ENCODE measurements at places on chromosomes 12 and 14.
A peak's percentile ranks its signal among the peaks of the same experiment; 100 is the strongest.

GRCh38 chr12:47939009-47939601 lies 24.3 kb upstream of the TMEM106C start:
- no peak for DNase-seq

GRCh38 chr12:67599691-67600090 lies 48.9 kb upstream of the DYRK2 start:
- DNase-seq = no peak

- DNase-seq = no peak
These were observed 11.7 kb downstream of the CINP start for GRCh38 chr14:102351023-102351422.

DNA sequence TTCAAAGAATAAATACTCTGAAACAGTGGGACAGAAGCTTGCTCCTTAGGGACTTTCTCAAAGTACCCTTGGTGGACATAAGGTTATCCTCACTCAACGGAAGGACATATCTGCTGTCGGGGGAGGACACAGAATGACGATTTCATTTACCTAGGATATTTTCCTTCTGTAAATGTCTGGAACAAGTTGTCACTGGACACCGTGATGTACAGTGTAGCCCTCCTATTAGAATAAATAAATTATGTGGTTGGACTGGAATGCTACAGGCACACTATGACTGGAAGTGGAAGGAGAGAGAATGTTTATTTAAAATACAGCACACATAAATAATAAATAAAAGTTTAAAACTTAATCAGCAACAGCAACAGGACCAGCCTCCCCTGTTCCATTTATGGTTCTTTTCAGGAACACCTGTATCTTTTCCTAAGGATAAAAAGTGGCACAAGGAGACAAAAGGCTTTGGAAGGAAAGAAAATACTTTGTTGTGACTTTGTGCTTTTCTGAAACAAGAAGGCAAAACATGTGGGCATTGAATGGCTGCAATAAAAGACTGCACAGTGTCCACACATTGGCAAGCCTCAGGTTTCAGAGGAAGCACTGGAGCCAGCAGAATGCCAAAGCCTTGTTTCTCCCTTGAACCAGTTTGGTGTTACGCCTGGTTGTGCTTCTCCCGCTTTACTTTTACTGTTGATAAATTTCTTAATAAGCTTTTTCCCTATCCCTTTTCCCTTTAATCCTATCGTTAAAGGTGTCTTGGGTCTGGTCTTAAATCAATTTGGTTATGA lies 36.8 kb downstream of the FGD4 start:
- peak; percentile 77 for DNase-seq

GRCh38 chr14:49863487-49864281 lies 11.1 kb upstream of the NEMF start:
- DNase-seq = peak; percentile 30

- peak; percentile 29 for DNase-seq
These were observed 206.4 kb downstream of the ERC1 start for GRCh38 chr12:1197264-1198018.

GRCh38 chr12:5923043-5923605 lies 21.9 kb downstream of the ANO2 start:
- no peak for DNase-seq

- no peak for DNase-seq
These were observed 29.9 kb downstream of the PPFIBP1 start for GRCh38 chr12:27553941-27554340.

- DNase-seq = no peak
These were observed 14.7 kb upstream of the KRT86 start for GRCh38 chr12:52259657-52260243.

- peak; percentile 17 for DNase-seq
These were observed 46.4 kb downstream of the RESF1 start for GRCh38 chr12:32005496-32006125.

DNA sequence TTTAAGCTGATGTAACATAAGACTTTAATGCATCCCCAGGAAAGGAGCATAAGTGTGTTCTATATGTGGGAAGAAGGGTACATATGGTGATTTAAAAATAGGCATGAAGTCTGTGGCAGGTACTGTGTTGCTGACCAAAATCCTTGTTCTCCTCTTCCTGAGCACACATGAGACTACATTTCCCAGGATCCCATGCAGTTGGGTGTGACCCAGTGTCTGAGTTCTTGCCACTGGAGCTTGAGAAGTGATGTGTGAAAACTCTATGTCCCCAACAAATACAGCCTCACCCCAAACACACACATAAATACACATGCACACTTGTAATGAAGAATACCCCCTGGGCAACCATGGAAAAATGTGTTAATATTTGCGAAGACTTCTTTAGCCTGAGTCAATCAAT lies 8.5 kb upstream of the SMIM10L1 start:
- DNase-seq = peak; percentile 14

DNA sequence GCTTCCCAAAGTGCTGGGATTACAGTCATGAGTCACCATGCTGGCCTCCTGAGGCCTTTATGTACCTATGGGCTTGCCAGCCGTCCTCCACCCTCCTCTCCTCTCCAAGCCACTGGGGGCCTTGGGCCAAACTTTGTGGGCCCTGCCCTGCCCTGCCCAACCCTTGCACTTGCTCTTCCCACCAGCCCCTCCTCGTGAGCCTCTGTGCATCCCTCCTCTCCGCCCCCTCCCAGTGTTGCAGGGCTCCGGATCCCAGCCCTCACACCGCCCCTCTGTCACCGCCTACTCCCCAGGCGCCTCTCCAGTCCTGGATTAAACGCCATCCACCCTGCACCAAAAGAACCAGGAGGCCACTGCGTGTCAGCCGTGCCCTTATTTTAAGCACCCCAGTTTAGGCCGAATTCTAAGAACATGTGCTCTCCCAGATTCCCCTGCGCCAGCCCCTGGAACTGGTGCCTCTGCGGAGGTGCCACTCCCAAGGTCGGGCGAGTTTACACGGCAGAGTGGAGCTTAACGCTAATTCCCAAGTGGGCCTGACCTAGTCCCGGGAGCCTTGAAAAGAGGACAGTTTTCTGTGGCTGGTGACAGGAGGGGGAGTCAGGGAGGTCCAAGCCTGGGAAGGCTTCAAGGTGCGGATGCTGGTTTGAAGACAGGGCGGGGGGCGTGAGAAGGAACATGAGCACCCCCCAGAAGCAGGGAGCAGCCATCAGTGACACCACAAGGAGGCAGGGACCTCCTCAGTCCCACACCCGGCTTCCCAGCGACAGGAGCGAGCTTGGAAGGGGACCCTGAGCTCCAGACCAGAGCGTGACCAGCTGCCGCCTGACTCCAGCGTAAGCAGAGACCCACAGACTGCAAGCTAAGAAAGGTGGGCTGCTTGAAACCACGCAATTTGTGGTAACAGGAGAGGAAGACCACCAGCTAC lies 21.2 kb upstream of the CDCA4 start:
- no peak for DNase-seq

GRCh38 chr14:60488175-60488574 lies 2.3 kb upstream of the C14orf39 start:
- no peak for DNase-seq

GRCh38 chr12:96233939-96234461 lies 39.8 kb downstream of the ELK3 start:
- no peak for DNase-seq

DNA sequence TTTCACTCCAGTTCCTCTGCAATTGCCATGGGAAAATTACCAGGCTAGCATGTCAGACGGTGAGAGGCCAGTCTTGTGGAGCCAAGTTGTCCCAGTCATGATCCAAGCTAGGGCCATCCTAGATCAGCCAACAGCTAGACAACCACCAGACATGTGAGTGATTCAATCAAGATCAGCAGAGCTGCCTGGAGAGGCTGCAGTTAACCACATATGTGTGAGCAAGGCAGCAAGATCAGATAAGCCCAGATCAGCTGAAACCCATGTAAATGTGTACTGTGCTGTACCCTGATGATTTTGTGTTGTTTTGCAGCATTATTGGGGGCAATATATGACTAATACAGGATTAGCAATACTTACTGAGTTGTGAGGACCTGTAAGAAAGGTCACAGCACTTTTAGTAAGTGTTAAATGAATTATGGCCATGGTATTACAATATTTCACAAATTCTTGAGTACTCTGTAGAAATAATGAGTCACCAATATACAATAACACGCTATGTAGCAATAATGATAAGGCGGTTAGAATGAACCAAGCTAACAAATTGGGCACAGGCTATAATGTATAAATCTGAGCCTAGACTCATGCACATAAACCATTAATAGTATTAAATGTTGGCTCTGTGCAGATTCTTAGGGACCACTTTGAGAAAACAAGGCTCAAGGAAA lies 91.4 kb downstream of the SUDS3 start:
- no peak for DNase-seq

DNA sequence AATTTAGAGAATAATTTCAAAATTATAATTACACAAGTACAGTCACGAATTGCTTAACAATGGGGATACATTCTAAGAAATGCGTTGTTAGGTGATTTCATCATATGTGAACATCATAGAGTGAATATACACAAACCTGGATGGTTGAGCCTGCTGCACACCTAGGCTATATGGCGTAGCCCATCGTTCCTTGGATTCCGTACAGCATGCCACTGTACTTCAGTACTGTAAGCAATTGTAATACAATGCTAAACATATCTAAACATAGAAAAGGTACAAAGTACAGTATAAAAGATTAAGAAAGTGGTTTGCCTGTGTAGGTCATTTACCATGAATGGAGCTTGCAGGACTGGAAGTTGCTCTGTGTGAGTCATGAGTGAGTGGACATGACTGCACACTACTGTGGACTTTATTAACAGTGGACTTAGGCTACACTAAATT lies 286.2 kb downstream of the CACNA1C start:
- DNase-seq = peak; percentile 81

- no peak for DNase-seq
These were observed 10.5 kb upstream of the RBM25 start for GRCh38 chr14:73047808-73048207.

- DNase-seq = no peak
These were observed 3.2 kb upstream of the TBX5 start for GRCh38 chr12:114408886-114409851.

DNA sequence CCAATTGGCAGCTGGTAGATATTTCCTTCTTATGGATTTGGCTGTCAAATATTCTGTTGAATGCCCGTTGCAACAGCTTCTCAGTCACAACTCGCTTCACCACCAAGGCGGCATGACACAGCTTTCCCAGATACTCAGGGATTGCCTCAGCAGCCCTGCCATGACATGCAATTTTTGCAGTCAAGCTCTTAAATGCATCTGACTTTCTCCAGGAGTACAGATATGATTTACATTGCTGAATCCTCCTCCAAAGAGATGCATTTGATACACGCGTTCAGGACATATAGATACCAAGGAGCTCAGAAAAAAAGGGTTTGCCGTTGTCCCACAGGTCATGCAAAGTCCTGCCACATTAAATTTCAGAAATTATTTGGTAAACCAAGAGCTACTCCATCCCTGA lies 6.5 kb downstream of the KRT5 start:
- no peak for DNase-seq

DNA sequence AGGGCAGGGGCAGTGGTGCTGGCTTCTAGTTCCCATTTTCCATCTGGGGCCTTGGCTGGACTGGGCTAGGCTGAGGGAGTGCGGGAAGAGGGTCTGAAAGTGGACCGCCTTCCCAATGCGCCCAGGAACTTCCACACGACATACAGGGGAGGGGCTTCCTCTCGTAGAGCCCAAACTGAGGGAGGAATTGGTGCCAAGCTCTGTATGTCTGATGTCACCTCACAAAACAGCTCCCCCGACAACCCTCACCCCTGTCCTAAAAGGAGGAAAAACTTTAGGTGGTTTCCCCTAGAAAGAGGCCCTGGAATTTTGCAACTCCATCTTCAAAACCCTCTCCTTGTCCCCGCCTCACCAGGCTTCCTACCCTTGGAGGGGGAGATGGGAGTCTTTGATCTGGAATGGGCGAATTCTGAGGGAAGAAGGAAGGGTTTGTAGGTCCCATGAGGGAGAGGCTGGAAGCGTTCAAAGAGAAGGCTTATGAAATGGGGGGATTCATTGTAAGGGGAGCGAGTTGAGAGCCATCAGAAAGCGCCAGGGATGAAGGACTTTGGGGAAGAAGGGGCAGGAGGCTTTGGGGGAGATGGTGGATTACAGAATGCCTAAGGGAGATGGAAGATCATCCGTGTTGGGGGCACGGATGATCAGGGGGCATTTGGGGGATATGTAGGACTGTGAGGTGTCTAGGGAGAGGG lies 844 bp downstream of the GLTP start:
- DNase-seq = peak; percentile 5

GRCh38 chr12:115017346-115017745 lies 333.4 kb upstream of the TBX3 start:
- DNase-seq = no peak

GRCh38 chr12:6207259-6207925 lies 7.2 kb downstream of the CD9 start:
- DNase-seq = no peak

DNA sequence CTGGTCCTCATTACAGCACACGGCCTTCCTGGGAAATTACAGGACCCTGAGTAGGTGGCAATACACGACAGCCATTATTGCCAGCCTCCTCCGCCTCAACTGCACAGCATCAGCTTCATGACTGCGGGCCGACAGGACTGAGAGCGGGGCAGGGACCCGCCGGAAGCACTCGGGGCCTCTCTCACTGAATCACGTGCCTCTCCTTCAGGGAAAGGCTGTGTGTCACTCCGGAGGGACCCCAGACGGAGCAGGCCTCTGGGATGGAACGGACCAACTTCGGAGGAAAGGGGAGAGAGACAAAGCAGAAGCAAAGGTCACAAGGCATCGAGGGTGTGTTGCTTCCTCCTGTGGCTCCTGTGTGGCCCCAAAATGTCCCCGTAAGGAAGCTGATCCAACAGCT lies 90.0 kb downstream of the RNF34 start:
- no peak for DNase-seq

DNA sequence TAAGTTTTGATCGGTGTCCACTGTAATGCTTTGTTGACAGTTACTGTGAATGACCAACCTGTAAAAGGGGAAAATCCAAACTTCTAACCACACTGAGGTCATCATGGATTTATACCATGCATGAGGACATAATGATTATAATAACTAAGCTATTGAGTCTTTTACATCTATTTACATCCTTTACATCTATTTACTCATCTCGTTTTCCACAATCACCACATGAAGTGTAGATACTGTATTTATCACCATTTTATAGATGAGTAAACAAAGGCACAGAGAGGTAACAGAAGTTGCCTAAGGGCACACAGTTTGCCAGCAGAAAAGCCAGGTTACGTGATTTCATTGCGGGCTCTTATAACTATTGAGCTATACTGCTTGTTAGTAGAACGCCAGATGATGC lies 27.9 kb upstream of the EID3 start:
- DNase-seq = no peak

DNA sequence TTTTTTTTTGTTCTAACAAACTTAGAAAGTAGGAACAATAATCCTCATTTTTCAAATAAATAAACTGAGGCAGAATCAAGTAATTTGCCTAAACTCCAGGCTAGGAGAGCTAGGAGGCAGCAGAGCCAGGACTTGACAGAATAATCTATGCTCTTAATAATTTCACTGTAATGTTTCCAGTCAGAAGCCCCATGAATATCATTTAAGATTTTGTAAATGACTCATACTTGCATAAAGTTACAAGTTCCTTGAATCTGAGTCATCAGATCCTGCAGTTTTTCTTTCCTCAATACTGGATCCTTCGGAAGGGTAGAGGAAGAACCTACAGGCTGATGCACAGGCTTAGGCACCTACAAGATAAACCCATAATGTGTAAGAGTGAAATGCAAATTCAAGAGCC lies 29.0 kb downstream of the CAPRIN2 start:
- DNase-seq = peak; percentile 80

GRCh38 chr12:8698132-8698851 lies 501 bp downstream of the RIMKLB start:
- no peak for DNase-seq

Data from choroid plexus epithelial cell (primary cell).